ENCODE measurements at places on chromosomes 4 and X. TPM values are rescaled to one million over a fixed set of nuclear protein-coding genes. Genes with fewer than 3 reads are reported as not detected.

DNA sequence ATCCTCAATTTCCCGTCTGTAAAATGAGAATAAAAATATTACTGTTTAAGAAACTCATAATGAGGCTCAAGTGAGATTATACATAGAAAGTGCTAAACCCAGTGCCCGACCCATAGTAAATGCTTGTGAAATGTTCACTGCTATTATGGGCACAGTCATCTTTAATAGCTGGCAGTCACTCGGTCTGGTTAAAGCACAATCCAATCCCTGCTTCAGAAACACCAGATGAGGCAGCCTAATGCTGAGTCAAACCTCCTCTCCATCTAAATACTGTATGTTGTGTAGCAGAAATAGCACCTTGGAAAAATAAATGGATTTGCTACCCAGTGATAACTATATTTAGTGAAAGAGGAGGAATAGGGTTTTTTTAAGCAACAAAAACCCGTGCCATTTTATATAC, 14.5 kb downstream of the EVC2 start:
- no peaks in the 10 kb centered on the region for H3K4me1 ChIP-seq
- H3K36me3 ChIP-seq = no peaks in the 10 kb centered on the region
- H3K27me3 ChIP-seq = no peaks in the 10 kb centered on the region
- no peak overlapping the region for H3K27ac ChIP-seq
- H3K4me3 ChIP-seq = no peak overlapping the region

Gene MAGED1
- total RNA-seq = 37.0 TPM

Gene AR
- 0.02 TPM for total RNA-seq

Gene LETM1
- total RNA-seq = 56.5 TPM

Gene FDCSP
- total RNA-seq = not detected

GRCh38 chr4:75251547-75251946, 262.7 kb downstream of the RCHY1 start:
- no peak for DNase-seq
- no peaks in the 10 kb centered on the region for H3K4me1 ChIP-seq
- no peaks in the 10 kb centered on the region for H3K36me3 ChIP-seq
- H3K27ac ChIP-seq = no peak overlapping the region
- no peak overlapping the region for H3K4me3 ChIP-seq

- peaks cover 5% of the 10 kb centered on the region for H3K36me3 ChIP-seq
- H3K4me3 ChIP-seq = no peak overlapping the region
- H3K27ac ChIP-seq = no peak overlapping the region
These were observed 52.8 kb downstream of the NFKB1 start for GRCh38 chr4:102553982-102554381.

Gene ADAM29
- total RNA-seq = not detected

DNA sequence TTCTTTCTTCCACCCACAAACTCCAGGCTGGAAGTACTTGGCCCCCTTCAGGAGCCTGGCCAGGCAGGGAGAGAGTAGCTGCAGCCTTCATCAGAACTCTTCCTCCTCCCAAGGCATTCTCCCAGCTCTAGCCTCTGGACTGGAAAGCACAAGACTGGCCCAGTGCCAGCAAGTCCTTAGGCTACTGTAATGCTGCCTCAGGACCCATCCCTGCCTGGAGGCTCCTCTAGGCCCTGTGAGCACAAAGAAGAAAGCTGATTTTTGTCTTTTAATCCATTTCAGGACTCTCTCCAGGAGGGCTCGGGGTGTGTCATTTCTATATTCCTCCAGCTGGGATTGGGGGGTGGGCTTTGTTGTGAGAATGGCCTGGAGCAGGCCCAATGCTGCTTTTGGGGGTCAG, 10.8 kb downstream of the AWAT2 start:
- H3K36me3 ChIP-seq = no peaks in the 10 kb centered on the region
- no peak overlapping the region for H3K27ac ChIP-seq
- H3K27me3 ChIP-seq = no peaks in the 10 kb centered on the region

Gene NAA11
- not detected for total RNA-seq
